ENCODE measurements at places on chromosomes 3 and 15.

DNA sequence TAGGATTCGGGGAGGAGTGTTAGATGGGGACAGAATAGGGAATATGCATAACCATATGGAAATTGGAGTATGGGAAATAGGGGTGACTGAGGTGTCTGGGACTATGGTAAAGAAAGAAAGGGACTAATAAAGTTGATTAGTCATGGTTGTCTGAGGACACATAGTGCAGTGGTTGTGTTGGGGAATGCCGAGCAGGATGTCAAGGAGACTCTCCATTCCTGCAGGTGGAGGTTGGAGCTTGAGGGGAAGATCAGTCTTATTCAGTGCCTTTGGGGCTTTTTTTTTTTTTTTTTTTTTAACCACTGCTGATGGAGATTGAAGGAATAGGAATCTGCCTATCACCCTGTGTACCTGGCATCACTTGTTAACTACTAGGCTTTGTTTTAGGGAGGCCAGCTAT, 10.8 kb downstream of the NMD3 start:
- DNase-seq: no peak

DNA sequence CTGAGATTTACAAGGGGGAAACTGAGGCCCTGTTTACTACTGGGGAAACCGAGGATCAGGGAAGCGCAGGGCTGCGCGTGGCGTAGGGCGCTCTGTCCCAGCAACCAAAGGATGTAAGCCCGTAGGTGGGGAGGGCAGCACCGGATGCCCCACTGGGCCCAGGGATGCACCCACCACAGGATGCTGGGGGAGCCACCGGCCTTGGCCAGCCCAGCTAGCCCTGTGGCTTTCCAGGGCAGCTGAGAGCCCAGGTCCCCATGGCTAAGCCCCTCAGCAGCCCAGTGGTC, 33.4 kb downstream of the RPN1 start:
- no peak for DNase-seq

- DNase-seq: no peak
Observed at GRCh38 chr3:154781595-154781994, 298.5 kb upstream of the MME start.

- DNase-seq: peak; percentile 61
Observed at GRCh38 chr3:30289324-30289723, 317.1 kb upstream of the TGFBR2 start.

DNA sequence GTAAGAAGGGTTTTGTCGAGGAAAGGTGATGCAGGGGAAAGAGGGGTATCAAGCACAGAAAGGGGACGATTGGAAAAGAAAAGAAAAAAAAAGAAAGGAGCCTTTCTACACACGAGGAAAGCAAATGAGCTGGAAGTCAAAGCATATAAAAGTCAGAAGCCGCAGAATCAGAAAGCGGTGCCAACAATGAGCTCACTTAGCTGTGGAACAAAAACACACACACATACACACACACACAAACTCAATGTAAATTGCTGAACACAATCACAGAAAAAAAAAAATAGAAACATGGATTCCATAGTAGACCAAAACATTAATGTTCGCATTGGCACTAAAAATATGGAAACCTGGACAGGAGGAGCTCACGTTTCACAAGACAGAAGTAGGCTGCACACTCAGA, 63.4 kb upstream of the FEZF2 start:
- DNase-seq: no peak

GRCh38 chr3:141632779-141633374, 105.2 kb upstream of the RNF7 start:
- DNase-seq: no peak

DNA sequence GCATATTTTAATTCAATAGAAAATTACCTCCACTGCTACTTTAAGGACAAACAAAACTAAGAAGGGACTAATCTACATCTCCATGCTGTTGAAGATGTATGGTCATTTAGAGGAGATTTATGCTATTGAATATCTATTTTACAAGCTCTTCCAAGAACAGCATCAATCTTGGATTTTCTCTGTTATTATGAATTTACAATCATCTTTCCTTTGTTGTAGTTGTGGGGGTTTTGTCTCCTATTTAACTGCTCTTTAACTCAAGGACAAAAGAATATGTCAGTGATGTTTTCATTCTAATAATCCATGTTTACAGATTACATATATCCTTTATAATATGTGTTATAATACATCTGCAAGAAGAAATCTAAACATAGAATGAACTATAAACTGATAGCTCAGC, 907.8 kb downstream of the ROBO2 start:
- no peak for DNase-seq

DNA sequence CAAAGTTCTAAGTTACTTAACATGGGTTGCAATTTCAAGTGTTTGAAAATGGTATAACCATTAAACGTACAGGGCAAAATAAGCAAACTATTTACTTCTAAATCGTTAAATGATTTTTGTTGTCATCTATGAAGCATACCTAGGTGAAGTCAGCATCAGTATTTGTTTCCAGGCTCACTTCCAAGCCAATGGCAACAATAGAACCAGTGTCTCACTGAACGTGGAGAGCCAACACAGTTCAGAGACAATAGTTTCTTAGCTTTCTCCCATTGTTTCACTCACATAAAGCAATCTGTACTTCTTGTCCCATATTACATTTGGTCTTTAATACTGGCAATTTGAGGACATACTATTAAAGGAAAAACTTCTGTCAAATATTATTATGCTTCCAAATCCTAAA, 397.2 kb downstream of the MECOM start:
- DNase-seq: no peak

DNA sequence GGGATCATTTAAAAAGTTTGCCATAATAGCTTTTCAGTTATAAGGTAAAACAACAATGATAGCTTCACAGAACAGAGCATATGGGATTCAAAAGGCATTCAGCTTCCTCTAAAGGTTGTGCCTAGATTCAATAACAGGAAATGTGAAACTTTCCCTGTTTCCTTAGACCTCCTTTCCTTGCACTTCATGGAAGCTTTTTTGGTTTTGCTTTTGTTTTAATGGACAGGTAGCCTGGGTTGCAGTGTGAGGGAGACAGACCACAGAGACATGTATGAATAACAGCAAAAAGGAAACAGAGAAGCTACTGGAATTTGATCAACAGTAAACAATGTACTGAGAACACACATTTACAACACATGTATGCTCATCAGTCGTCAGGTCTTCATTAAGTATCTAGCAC, 2.3 kb upstream of the TNFAIP8L3 start:
- no peak for DNase-seq

DNA sequence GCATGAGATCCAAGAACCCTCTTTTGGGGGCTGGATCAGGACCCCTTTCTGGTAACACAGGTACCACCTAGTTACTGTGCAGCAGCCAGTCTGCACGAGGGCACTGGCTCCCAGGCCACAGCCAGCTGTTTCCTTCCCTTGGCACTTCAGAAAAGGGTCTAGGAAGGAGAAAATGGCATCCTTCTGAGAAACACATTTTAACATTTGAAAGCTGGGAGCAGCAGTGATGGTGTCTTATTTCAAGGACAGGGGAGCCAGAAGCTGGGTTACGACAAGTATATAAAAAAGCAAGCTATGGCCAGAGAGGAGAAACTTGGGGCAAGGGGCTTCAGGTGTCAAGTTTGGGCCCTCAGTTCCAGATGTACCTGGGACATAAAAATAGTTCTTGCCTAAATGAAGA, 282.8 kb downstream of the CTNNB1 start:
- no peak for DNase-seq

DNA sequence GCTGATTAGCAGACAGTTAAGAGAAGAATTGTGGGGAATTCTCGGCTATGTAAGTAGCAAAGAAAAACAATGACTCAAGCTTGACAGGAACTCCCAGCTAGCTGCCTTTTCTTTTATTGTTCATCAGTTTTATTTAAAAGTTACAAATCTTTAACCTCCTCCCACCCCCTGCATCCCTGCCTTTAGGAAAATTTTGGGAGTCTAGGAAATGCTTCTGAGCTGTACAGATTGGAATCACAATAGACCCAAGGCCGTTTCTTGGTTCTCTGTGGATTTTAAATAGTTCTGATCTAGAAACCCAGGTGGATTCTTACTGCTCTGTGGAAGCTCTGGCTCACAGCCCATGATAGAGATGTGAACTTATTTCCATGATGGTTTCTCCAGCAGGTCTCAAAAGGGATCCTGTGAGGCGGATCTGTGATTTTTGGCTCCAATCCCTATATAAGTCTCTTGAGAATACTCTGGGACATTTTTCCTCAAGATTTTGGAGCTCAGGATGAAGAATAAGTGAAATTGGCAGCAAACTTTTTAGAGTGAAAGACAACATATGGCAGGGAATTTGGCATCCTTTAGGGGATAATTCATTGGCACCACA, 312.3 kb downstream of the EPHA3 start:
- DNase-seq: no peak

DNA sequence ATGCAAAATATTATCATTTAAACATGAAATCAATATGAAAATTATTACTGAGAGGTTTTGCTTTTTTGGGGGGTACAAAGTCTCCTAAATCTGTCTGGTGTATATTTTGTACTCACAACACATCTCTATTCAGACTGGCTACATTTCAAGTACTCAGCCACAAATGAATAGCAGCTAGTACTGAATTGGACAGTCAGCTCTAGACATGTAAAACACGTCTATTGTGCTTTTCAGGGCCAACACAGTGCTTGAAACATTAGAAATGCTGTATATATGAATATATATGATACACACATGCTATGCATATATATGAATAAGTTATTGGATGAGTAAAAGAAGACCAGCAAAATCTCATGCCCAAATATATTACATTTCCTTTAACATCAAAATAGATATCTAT, 103.8 kb upstream of the CFAP20DC start:
- DNase-seq: no peak

DNA sequence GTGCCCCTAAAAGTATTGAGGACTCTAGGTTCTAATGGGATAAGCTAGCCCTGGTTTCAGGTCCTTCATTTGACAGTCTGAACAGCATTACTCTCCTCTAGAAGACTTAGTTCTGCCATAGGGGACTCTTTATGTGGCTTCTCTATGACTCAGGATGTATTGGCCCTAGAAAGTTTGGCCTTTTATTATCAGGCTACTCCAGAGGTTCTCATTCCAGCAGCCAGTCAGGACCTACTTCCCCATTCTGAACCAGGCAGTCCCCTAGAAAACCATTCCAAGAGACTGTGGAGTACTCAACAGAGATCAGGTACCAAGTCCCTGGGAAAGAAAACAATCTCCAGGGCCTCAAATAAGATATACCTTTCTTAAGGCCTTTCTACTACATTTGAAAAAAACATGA, 157.9 kb upstream of the TSPAN3 start:
- peak; percentile 30 for DNase-seq

- no peak for DNase-seq
Observed at GRCh38 chr3:104610730-104611652, 755.7 kb upstream of the ALCAM start.

DNA sequence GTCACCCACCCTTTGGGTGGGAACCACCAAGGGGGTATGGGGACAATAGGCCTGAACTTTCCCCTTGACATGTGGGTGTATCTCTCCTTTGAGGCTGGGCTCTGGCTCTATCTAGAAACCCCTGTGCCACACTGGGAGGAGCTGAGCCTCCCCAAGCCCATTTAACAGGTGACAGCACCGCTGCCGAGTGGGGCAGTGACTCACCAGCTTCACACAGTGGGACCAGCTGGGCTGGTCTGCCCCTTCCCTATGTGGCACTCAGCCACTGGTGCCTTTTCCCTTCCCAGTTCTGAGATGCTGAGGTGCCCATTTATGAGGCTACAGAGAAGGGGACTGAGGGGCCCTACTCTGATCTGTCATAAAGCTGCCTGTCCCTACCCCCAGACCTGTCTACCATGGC, 5.1 kb downstream of the PSTPIP1 start:
- DNase-seq: no peak

DNA sequence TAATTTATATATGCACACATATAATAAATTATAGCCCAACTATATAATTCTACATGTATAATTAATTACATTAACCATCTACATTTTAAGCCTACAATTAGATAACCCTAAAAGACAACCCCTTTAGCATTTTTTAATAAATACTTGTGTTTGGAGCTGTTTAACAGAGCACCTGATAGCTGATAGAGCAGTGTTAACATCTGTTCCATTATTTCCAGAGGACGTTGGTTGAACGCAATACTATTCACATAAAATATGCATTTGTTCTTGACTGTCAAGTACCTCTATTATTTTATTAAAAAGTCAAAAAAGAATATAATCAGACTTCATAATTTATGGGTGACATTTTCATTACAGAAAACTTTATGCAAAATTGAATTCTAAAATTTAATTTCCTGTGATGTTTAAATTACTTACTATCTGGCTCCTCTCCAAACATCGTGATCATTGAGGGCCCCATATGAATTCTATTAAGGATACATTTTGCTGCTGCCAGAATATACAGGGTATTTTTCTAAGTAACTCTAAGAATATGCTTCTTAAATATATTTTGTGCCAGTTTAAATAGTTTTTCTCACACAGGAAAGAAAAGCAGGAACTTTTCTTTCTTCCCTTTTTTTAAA, 234.3 kb downstream of the SHOX2 start:
- no peak for DNase-seq

DNA sequence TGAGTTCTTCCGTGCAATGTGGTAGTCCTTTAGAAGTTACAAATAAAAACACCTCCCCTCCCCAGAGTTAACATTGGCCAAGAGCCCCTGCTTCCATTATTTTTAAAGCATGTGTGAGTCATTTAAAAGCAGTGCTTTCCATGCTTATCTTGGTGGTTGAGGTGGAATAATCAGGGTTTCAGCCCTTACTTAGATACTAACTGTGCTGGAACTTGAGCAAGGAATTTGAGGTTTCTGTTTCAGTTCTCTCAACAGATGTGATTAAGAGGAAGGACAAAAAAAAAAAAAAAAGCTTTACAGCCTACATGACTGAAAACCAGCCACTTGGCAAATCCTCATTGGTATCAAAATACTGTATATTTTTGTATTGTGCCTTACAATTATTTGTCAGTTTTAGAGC, 64.5 kb downstream of the CGNL1 start:
- DNase-seq: peak; percentile 74

DNA sequence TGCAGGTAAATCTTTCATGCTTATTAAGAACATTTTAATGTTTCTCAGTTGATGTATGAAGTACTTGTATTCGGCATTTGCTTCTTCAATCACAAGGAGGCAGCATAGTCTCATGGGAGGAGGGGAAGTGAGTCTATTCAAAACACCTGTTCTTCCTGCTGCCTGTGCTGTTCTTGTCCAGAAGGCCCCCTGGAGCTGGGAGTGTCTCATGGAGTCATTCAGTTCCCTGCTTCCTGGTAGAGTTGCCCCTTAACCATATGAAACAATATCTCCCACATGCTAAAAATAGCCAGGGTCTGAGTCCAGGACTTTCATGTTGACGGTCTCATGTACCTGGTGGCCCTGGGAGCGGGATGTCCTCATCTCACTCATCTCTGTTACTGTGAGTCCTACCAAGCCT, 15.5 kb upstream of the PPP1R2 start:
- DNase-seq: no peak

DNA sequence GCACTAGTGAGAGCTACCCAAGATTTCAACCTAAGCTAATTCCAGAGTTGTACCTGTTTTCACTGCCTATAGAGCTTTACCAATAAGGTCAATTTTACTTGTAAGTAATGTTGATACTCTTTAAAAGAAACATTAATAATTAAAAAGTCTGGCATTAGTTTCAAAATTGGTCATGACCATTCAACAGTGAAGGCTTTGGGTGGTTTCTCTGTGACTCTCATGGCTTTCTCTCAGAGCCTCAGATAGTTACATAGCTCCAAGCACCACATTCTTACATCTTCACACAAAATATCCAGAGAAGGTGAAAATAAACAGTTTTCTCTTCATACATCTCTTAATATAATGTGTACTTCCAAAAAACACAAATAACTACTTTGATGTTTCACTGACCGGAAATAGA, 61.5 kb upstream of the TCF12 start:
- DNase-seq: no peak

GRCh38 chr3:140467796-140468315, 210.0 kb upstream of the TRIM42 start:
- no peak for DNase-seq

All from suppressor macrophage treated with lipopolysaccharide for 4 hours (primary cell).